Activated CD4-positive, alpha-beta T cell treated with anti-CD3 and anti-CD28 coated beads, Interleukin-2, amount 10 ng/mL, durations not matched to agents 24 days and 14 days (primary cell): ENCODE measurements at places on chromosomes 6 and 20.

- no peak for DNase-seq
Observed at GRCh38 chr6:37550191-37550831, 50.6 kb upstream of the CCDC167 start.

DNA sequence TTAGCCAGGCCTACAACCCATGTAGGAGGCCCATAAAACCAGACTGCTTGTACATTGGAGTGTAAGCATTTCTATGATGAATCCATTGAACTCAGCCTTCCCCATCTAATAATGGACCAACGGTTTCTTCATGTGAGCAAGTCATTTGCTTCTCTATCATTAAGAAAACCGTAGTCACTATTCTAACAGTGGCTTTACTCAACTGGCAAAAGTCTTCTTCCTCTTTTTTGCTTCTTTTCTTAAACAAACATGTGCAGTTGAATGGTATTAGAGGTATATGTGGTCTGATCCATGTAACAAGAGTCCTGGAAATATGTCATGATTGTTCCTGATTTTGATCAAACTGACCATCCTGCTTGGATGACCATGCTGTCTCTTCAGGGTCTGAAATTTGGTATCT is 132.4 kb upstream of the STXBP5 start:
- DNase-seq: no peak

- no peak for DNase-seq
Observed at GRCh38 chr6:87754828-87755227, 52.8 kb upstream of the AKIRIN2 start.

DNA sequence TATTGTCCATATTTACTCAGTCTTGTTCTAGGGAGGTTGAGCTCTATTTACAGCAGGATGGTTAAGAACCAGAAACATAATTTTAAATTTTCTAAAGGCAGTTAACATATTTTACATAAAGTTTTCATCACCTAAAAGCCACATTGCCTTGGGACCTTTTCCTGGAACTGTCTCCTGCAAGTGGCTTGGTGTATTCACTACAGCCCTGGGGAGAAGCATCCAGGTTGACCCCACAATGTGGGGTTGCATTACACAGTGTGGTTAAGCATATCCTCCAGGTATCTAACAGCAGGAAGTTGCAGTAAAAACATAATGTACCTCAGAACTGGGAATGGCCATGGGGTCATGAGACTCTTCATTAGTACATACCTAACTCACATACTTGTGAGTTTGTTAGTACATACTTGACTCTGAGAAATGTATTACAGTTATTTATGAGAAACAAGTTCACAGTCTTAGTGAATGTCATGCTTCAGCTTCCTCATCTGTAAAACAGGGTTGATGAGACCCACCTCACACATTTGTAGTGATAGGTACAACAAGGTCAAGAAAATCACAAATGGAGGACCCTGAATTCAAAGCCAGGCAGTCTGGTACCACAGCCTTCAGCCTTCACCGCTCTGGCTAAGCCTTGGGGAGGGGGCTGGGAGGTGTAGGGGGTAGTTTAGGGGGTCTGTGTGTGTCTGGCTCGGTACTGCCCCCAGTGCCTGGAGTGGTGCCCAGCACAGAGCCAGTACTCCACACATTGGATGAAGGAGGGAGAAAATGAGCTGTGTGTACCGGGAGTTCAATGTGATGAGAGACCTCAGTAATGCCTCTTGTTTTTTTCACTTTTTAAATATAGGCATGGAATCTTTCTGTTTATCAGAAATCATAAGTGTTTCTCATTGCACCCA is 52.9 kb downstream of the KAT14 start:
- DNase-seq: no peak

DNA sequence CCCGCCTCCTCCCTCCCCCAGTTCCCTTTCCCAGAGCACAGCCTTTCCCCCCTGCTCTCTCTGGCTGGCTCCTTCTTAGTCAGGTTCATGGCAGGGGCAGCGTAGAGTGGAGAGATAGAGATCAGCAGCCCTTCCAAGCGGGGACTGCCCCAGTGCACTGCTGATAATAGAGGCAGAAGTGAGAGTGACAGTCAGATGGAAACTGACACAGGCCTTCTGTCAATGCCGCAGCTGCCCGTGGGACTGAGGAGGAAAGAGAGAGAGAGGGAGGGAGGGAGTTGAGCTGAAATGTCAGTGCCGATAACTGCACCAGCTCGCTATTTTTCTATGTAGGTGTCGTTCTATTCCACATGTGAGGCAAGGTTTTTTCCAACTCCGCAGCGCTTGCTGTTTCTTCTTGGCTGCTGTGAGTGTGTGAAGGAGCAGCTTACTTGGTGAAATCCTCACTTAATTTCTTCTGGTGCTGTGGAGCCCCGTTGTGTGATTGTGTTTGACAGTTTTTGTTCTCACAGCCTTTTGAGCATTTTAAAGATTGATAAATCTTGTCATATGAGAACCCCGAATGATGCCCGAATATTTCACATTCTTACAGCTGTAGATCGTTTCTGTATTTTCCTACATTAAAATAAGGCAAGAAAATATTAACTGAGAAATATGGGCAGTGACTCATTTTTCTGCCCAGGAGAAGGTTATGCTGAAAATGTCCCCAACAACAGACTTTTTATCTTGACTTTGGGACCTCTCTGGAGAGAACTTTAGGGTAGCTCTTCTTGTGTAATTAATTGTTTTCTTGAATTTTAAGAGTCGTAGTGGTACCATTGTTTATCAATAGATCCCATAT is 386.4 kb upstream of the MMS22L start:
- DNase-seq: peak; percentile 56

- no peak for DNase-seq
Observed at GRCh38 chr20:535958-536357, 7.6 kb downstream of the CSNK2A1 start.

DNA sequence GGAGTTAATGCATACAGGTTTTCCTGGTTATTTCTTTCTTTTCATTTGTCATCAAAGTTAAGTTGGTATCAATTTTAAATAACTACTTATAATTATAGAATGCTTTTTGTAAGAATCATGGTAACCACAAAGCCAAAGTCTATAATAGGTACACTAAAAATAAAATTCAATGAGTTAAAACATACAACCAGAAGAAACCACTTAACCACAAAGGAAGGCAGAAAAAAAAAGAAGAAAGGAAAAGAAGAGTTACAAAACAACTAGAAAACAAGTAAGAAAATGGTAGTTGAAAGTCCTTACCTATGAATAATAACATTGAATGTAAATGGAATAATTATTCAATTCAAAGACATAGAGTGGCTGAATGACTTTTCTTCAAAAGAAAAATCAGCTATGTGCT is 45.6 kb downstream of the THBS2 start:
- no peak for DNase-seq

- DNase-seq: no peak
Observed at GRCh38 chr6:85300581-85300980, 149.3 kb upstream of the NT5E start.

GRCh38 chr6:33702345-33702977 is 9.0 kb downstream of the UQCC2 start:
- peak; percentile 69 for DNase-seq

- no peak for DNase-seq
Observed at GRCh38 chr20:32577023-32577422, 8.1 kb downstream of the NOL4L start.

DNA sequence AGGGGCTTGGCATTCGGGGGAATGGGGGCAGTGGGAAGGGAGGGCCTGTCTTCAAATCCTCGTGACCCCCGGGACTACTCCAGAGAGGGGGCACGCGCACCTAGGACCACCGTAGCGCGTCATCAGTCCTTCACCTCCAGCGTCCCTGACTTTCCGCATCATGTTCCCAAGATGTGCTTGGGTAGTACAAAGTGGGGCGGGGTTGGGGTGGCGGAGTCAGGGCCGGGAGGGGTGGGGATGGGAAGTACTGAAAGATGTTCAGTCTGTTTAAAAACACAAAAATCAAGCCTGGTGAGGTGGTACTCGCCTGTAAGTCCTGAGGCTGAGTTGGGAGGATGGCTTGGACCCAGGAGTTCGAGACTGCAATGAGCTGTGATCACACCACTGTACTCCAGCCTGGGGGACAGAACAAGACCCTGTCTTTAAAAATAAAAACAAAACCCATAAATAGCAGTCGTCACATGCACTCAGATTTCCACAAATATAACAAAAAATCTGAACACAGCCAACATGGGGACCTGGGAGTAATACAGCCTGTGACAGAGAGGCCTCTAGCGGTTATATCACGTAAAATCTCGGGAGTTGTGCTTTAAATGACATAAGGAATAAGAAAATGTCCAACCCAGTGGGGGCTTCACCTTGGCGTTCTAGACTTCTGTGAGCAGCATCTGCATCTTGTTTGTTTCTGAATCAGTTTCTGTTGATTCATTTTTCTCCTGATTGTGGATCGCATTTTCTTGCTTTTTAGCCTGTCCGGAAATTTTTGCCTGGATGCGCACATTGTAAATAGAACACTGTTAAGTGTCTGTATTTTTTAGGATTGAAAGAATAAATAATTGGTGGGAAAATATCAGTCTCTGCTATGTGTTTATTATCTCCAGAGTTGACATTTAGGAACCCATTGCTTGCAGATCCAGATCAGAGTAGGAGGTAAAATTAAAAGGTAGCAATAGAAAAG is 698 bp upstream of the LRP11 start:
- peak; percentile 82 for DNase-seq

DNA sequence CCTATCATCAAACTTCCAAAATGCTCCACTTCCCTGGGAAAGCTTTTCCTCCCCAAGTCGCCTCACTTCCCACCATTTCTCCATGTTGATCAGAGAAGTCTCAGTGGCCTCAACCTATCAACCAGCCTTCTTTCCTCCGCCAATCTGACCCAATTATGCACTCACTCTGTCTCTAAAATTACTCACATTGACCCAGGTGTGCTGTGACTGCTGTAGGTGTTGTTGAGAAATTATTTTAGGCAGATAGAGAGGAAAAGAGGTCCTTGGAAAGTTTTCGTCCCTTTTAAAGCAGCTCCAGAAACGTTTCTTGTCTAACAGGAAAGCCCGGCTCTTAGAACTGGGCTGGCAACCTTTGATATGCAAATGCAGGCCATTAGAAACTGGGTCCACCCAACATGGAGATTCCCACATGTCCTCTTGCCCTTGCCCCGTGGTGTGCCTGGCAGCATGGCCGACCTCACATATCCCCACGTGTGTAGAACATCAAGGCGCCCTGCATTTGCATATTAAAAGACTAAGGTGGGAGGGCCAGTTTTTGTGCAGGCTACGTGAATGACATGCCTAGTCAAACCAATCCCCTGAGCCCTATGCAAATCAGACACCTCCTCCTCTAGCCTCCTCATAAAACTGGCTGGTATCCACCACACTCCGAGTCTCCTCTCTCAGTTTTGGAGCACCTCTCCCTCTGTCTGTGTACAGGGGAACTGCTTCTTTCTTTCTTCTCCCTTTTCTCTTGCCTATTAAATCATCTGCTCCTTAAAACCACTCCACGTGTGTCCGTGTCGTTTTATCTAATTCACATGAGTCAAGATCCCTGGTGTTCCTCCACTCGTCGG is 12.9 kb downstream of the IPCEF1 start:
- no peak for DNase-seq

DNA sequence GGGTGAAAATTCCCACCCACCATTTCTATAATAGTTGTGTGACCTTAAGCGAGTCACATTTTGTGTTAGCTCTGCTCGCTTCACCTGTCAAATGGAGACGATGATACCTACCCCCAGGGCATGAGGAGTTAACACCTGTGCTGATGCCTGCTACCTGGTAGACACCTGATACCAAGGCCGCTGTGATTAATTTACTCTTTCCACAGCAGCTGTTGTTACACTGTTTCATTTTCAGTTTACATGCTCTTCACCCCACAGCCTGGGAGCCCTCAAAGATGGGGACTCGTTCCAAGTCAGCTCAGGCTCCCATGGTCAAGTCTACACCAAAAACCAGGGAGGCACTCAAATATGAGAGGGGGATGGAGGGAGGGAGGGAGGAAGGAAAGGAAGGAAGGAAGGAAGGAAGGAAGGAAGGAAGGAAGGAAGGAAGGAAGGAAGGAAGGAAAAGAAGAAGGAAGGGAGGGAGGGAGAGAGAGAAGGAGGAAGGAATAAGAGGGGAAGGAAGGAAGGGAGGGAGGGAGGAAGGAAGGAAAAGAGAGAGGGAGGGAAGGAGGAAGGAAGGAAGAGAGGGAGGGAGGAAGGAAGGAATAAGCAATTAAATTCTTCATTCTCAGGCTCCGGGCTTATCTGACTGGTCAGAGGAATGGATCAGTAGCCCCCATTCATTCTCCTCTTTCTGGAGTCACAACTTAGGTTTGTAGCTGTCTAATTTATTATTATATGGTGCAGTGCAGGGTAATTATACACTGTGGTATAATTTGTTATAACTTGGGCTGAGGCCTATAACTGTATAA is 40.9 kb downstream of the PDYN start:
- DNase-seq: no peak

DNA sequence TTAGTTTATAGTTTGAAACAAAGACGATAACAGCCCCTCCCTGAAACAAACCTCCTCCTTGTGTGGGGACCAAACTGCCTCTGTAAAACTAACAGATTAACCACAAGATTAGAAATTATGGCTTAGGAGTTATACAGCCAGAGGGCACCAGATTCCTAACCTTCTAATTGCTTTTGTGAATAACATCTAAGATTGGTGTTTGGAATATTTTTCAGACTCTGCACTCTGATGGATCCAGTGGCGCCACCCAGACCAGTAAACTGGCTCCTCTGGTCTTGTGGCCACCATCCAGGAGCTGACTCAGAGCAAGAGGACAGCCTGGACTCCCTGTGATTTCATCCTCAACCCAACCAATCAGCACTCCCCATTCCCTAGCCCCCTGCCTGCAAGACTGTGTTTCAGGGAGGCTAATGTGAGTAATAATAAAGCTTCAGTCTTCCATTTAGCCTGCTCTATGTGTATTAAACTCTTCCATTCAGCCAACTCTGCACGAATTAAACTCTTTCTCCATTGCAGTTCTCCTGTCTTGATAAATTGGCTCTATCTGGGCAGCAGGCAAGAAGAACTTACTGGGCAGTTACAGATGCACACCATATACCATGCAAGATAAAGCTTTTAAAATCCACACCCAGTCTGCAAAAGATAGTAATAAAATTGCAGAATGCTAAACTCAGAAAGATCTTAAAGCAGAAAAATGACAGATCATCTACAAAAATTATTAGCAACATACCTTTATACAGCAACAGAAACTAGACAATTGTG is 58.5 kb upstream of the SLC22A16 start:
- DNase-seq: no peak

- DNase-seq: no peak
Observed at GRCh38 chr6:161001421-161001820, 9.9 kb downstream of the MAP3K4 start.

DNA sequence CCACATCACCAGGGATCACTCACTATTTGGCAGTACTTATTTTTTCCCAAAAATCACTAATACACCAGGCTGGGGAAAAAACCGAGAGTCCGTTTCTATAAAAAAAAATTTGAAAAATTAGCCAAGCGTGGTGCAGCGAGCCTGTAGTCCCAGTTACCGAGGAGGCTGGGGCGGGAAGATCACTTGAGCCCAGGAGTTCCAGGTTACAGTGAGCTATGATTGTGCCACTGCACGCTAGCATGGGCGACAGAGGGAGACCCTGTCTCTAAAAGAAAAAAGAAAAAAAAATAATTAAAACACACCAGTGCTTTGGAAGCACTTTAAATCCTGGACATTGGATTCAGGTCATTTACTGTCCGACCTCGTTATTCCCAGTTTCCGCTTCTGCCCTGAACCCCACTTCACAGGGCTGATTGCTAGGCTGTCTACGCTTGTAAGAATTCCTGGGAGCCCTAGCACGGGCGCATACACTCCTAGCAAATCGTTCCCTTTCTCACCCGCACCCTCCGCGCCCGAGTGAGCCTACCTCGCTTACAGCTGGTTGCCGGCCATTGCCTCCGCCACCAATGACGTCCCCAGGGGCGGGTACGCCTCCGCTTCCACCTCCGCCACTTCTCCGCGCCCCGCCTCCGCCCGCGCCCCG is at the start of gene TPMT:
Gene TPMT (minus strand): TSS at position 571 of the 643 bp plus-strand sequence. CDS start 5,950 bp downstream, outside the sequence.
- no peak for DNase-seq
